ENCODE measurements at places on chromosomes 3 and 15. TPM values are rescaled to one million over a fixed set of nuclear protein-coding genes. Genes with fewer than 3 reads are reported as not detected.
A peak's percentile ranks its signal among the peaks of the same experiment; 100 is the strongest.

- DNase-seq, result no peak
Observed at GRCh38 chr15:92187975-92188374, 205.7 kb upstream of the ST8SIA2 start.

DNA sequence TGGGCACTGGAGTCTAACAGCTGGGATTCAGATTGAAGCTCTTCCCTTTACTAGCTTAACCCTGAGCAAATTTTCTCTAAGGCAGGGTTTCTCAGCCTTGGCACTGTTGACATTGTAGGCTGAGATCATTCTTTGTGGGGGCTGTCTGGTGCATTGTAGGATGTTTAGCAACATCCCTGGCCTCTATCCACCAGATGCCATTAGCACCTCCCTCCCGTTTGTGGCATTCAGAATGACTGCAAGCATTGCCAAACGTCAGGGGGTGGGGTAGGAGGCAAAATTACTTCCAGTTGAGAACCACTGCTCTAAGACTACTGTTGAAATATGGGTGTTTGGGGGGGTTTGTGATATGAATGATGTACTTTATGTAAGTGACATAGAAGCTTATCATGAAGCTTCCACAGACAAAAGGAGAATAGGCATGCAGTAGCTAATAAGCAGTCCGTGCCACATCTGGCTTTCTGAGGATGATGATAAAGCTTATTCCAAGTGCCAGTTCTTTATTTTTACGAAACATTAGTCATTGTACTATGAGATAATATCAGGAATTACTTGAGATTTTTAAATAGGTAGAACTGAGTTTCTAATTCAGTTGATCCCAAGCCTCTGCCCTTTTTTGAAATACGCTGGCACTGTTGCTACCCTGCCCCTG lies 39.3 kb downstream of the NKIRAS1 start:
- DNase-seq, result no peak

GRCh38 chr15:89860431-89860830 lies 33.4 kb downstream of the AP3S2 start:
- DNase-seq, result no peak

DNA sequence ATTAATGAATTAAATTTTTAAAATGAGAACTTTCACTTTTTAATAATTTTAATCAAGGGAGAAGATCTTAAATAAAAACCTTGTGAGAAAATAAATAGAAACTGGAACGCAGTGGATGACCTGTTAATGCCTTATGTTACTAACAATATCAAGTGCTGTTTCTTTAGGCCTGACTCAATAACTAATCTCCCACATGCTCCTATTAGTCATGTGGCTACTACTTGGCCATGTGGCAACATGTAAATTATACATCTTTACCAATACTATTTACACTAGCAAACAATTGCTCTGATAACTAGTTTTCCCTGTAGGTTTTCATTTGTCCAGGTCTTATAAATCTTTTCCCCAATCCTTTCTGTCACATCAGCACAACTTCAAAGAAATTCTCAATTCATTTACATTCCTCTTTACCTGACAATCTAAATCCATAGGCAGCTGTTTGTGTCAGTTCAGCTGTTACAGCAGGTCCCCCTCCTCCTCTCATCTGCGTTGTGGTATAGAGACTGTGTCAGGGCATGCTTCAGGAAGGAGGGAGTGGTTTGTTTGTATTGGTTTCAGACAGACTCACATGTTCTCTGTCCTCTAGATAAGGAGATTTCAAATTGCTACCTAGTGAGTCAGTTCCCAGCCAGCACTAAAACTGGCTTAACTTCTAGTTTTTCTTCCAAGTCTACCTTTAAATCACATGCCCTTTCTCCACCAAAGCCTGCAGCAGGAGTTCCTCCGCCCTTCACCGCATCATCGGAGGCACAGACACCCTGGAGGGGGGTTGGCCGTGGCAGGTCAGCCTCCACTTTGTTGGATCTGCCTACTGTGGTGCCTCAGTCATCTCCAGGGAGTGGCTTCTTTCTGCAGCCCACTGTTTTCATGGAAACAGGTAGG lies 11.3 kb upstream of the C3orf52 start:
- no peak for DNase-seq

GRCh38 chr3:126264952-126265351 lies 84.6 kb upstream of the ALDH1L1 start:
- DNase-seq, result no peak

- DNase-seq, result no peak
Observed at GRCh38 chr3:192033246-192033645, 572.3 kb downstream of the PYDC2 start.

GRCh38 chr3:168117059-168117458 lies 21.3 kb upstream of the GOLIM4 start:
- DNase-seq, result no peak

GRCh38 chr3:12810013-12810780 lies 13.7 kb downstream of the CAND2 start:
- peak; percentile 99 for DNase-seq

DNA sequence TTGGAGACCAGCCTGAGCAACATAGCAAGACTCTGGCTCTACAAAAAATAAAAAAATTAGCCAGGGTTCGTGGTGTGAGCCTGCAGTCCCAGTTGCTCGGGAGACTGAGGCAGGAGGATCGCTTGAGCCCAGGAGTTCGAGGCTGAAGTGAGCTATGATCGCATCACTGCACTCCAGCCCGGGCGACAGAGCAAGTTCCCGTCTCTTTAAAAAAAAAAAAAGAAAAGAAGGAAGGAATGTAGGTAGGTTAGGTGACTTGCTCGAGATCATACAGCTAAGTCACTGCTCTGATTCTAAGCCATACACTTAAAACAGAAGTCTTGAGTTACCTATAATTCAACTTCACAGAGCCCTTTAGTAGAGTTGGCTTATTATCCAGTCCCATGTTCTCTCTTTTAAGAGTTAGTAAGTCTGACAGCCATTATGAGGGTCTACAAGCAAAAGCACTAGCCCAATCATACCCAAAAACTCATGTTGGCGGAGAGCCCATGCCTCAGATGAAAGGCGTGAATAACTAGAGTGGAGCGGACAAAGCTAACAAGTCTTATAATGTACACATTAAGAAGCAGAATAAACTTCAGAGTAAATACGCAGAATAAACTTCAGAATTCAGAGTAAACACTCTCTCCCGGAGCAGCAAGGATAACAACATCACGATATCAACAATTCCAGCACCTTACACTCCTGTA lies 768 bp downstream of the AAGAB start:
- DNase-seq, result peak; percentile 1

DNA sequence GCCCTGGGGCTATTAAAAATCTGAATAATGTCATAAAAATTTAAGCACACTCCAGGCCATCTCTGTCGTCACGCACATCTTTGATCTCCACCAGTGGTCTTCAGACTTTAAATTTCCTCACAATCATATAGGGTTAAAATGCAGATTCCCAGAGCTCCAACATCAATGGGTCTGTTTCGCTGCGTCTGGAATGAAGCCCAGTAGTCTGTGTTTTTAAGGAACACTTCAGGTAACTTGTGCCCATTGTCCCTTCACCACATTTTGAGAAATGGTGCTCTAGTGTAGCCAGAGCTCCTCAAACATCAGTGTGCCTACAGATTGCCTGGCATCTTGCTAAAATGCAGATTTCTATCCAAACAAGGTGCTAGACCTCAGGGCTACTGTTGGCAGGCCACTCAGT lies 9.8 kb downstream of the SEMA6D start:
- DNase-seq, result no peak

- DNase-seq, result peak; percentile 39
Observed at GRCh38 chr15:85289677-85290365, 90.6 kb upstream of the AKAP13 start.

DNA sequence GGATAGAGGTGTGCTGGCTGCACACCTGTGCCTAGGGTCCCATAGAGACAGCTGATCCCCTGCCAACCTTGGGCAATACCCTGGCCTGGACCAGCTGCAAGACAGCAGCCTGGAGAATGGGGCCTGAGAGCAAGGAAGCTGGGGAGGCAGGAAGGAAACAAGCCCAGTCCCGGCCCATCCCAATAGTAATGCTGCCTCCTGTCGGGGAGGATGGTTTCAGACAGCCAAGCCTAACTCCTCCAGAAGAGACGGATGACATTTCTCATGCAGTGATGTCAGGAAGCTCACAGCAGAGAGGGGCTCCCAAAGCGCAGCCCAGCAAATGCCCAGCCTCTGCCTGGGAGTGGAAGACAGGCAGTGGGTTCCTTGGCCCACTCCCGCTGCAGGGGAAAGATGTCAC lies 408.8 kb downstream of the OCA2 start:
- no peak for DNase-seq

- no peak for DNase-seq
Observed at GRCh38 chr3:180073561-180073960, 36.8 kb upstream of the PEX5L start.

Gene MELTF
- 1.3 TPM for total RNA-seq

Gene RARRES1
- 36.5 TPM for total RNA-seq

Gene CPEB1
- 4.4 TPM for total RNA-seq

Gene PBRM1
- total RNA-seq, result 157 TPM

Gene ADGRG7
- total RNA-seq, result not detected

Gene SPATA12
- total RNA-seq, result not detected

Gene DAZL
- 0.09 TPM for total RNA-seq

Measured in cerebellum (tissue), 4 donors.